Activated CD4-positive, alpha-beta T cell treated with anti-CD3 and anti-CD28 coated beads for 4 hours (primary cell): ENCODE measurements at places on chromosomes 4 and X.

GRCh38 chr4:1082215-1083182 lies 30.9 kb downstream of the RNF212 start:
- no peak for DNase-seq

DNA sequence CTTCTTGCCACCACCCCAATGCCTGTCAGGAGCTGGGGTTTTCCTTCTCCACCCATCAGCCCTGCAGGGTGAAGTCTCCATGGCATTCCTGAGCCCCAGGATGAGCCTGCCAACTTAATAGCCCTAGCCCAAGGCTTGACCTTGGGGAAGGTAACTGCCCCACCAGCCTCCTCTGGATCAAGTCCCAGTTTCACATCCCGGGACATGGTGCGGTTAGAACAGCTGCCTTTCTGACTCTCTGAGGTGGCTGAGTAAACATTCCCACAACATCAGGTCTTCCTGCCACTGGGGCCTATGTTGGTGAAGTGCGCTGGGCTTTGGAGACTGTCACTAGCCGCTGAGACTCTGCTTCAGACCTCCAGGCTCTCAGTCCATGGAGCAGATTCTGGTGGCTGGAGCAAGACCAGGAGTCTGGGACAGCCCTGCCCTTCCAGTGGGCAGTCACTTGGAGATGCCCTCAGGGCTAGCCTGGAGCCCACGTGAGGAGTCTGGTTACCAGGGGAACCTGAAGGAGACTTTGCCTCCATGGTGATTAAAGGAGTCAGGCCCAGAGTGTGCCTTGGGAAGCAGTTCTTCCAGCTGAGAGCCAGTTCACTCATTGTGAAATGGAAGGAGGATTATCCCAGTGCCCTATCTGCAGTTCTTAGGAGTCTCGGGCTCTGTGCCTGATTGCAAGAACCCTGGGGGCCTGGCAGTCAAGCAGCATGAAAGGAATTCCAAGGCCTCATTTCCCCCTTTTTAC lies 56.8 kb downstream of the SMIM20 start:
- no peak for DNase-seq

DNA sequence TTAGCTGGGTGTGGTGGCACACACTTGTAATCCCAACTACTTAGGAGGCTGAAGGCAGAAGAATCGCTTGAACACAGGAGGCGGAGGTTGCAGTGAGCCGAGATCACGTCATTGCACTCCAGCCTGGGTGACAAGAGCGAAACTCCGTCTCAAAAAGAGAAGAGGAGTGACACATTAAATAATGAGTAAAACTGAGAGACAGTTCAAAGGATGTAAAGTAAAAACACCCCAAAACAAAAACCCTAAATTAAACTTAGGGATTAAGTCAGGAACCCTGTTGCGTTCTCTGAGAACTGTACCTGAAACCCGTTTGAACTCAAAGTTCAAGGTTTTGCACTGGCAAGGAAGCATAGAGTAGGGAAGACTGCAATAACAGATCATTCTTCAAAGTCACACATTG lies 141.7 kb downstream of the BRWD3 start:
- DNase-seq: no peak

DNA sequence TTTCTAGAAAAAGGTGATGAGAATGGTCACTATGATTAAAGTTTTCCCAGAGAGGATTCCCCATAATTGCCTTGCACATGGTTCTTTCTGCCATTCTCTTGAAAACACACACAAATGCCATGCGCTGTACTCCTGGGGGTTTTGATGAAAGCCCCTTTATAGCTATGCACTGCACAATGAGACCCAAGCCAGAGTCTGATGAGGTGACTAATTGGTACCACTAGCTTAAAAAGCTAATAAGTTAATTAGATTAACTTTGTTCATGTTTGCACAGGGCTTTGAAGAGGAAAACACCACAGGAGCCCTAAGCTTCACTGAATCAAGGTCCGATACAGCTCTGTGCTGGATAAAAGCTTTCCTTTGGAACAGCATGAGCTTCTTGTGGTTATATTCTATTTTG lies 132.2 kb downstream of the NKX6-1 start:
- DNase-seq: no peak

- no peak for DNase-seq
These were observed 10.1 kb downstream of the SEC24D start for GRCh38 chr4:118825799-118826198.

DNA sequence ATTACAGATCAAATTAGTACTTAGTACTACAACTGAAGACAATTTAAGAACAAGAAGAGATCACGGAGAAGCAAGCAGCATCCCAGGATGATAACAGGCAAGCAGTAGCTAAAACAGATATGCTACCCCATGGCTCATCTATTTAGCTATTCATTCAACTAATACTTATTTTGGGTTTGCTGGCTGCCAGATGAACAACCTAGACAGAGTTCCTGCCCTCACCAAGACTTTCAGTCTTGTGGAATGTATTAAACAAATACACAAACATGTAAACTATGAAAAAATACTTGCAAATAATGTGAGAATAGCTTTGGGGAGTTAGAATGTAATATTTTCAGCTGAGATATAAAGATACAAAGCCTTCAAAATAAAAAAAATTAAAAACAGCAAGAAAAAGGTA lies 2.4 kb upstream of the CORIN start:
- no peak for DNase-seq

DNA sequence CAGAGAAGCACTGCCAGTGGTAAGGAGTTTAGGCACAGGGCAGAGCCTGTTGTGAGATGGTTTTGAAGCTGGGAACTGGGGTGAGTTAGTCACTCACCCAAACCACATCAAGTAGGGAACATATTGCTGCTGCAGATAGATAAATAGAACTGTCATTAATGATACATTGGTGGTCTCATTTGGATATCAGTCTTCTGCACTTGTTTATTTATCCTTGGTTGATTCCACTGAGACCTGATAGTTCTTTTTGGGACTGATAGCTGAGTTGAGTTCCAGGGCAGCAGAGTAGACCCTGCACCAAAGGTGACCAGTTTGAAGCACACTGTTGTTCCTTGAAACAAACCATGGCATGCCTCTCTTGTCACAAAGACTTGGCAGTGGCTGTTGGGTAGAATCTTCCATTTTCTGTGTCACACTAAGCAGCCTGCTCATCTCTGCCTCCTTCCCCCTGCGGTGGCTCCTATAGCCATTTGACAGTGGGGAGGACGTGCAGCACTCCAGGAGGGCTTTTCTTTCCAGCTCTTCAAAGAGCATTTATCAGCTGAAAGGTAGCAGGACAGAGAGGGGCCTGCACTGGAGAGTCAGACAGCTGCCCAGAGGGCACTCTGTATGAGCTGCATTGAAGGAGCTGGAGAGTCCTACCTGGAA lies 59.7 kb upstream of the TMEM164 start:
- no peak for DNase-seq

GRCh38 chrX:68665502-68665901 lies 18.0 kb downstream of the STARD8 start:
- DNase-seq: no peak

DNA sequence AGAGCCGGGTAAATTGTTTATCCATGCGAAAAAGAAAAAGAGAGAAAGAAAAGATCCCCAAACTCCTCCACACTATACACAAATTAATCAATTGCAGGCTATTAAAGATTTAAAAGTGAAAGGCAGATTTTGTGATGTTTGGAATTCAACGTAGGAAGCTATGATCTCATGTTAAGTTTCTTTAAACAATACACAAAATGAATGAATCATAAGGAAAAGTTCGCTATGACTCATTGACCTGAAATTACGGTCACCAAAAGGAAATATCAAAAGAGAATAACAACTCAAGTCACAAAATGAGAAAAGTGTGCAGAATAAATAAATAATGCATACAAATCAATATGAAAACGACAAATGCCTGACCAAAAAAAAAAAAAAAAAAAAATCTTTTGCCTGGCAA lies 28.6 kb downstream of the CLNK start:
- no peak for DNase-seq

DNA sequence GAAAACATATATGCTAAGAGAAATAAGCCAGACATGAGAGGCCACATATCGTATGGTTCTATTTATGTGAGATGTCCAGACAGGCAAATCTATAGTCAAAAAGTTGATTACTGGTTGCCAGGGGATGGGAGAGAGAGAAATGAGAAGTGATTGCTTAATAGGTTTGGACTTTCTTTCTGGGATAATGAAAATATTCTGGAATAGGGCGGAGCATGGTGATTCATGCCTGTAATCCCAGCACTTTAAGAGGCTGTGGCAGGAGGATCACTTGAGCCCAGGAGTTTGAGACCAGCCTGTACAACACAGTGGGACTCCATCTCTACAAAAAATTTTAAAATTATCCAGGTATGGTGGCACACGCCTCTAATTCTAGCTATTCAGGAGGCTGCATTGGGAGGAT lies 22.4 kb downstream of the RBM47 start:
- DNase-seq: no peak

GRCh38 chr4:175054980-175055379 lies 136.8 kb downstream of the ADAM29 start:
- DNase-seq: no peak

- no peak for DNase-seq
These were observed 114.5 kb upstream of the SLIT2 start for GRCh38 chr4:20137176-20137575.

DNA sequence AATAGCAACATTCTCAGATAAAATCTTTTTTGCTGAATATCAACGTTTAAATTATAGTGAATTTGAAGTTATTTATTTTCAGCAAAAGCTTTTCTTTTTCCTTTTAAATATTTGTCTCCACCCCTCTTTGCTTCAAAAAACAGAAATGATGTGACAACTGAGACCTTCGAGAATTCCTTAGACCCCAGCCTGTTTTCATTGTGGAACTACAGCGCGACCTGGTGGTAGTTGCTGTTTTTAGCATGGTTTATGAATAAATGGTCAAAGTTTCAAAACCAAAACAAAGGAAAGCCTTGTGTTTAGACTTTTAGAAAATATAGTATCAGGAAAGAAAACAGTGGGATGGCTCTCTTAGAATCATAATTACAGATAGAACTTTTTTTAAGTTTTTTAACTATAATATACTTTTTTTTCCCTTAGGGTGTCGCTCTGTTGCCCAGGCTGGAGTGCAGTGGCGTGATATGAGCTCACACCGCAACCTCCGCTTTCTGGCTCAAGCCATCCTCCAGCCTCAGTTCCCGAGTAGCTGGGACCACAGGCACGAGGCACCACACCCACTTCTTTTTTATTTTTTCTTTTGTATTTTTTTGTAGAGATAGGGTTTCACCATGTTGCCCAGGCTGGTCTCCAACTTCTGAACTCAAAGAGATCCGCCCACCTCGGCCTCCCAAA lies 26.8 kb upstream of the TMEM184C start:
- no peak for DNase-seq

DNA sequence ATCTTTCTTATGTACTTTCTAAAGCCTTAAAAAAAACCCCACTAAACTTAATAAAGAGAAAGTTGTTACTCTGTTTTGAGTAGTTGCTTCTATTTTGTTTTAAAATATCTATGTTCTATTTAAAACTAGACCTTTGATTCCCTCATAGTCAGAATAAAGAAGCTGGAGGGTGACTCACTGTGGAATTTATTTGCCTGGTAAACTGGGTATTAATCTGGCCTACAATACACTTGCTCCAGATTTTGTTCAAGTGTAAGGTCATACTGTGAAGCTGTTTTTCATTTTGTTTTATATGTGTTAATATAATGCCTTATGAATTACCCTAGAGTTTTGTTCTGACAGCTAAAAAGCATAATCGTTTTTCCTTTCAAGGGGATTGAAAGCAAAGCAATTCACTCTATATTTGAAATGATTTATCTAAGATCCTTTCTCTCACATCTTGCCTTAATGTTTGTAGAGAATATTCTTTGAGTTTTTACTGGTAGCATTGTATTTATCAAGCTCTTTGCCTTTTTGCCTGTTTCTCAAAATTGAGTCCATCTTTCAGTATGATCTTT lies 277.4 kb upstream of the PITX2 start:
- no peak for DNase-seq

DNA sequence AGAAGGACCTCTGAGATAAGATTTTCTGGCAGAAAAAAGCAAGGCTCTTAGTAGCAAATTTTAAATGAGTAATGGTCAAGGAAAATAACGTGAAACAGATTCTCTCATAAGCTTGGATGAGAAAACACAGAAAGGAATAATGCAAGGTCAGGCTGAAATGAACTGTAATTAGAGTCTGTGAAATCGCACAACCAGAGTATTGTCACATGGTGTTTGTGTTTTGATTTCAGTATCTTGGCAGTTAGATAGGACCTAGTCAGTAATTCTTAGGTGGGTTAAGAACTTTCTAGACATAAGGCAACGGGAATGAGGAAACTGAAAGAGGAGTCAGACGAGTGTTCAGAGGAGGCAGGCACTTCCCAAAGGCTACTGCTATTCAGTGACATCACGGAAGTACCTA lies 34.6 kb downstream of the LIMCH1 start:
- DNase-seq: no peak

GRCh38 chr4:8641931-8642650 lies 49.5 kb downstream of the CPZ start:
- no peak for DNase-seq

DNA sequence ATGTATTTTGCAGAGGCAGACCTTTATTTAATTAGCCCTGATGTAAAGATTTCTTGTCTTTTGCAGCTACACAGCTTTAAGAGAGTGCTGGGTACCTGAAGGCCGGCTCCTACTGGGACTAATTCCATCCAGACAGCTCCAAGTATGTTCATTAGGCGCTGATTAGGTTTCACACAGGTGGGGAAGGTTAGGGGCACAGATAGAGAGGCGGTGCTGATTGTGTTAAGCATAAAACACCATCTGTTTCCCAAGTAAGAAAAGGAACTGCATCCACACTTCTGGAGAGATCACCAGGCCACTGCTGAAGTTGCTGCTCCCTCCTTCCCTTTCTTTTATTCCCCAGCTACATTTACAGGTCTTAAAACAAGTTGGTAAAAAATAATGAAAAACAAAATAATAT lies 349.5 kb downstream of the ZIC3 start:
- no peak for DNase-seq

DNA sequence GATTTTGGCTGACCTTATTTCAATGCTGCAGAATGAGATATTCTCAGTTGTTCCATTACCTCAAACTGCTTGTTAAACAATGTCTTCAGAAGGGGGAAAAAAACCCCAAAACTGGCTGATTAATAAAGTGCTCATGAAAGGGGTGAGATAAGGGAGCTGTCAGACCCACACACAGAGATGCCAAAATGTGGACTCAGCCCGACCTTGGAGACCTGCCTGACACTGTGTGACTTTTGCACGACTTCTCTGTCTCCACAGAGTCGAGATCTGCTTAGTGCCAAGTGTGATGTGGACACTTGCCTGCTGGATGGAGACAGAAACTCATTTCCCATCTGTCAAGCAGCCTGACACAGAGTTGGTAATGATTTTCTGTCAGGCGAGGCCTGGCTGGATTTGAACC lies 31.5 kb downstream of the REELD1 start:
- no peak for DNase-seq

- DNase-seq: peak; percentile 31
These were observed 146.0 kb upstream of the CPEB2 start for GRCh38 chr4:14856062-14856933.

DNA sequence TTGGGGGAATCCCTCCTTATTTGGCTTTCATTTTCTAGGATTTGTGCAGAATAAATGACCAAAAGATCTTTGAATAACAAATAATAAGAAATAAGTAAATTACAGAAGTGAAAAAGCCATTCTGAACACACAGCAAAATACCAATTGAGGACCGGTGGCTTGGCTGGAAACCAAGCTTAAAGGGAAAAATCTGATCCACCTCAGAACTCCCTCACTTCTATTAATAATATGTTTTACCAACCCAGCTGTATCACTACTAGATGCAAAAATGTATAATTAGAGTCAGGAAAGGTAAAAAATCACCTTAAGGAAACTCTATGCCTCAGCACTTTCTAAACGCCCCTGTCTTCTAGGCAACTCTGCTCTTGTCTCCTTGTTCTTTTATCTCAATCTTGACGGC lies 77.3 kb downstream of the TSPAN5 start:
- no peak for DNase-seq

GRCh38 chr4:7279902-7280301 lies 87.6 kb downstream of the SORCS2 start:
- DNase-seq: no peak

- DNase-seq: peak; percentile 65
These were observed 4.2 kb upstream of the ZNF157 start for GRCh38 chrX:47366041-47366722.
